Stimulated activated CD8-positive, alpha-beta memory T cell treated with anti-CD3 and anti-CD28 coated beads, Interleukin-12 subunit alpha, Interleukin-12 subunit beta, amount 100 ng/mL, for 4 hours (primary cell): ENCODE measurements at places on chromosomes 12 and 14.

DNA sequence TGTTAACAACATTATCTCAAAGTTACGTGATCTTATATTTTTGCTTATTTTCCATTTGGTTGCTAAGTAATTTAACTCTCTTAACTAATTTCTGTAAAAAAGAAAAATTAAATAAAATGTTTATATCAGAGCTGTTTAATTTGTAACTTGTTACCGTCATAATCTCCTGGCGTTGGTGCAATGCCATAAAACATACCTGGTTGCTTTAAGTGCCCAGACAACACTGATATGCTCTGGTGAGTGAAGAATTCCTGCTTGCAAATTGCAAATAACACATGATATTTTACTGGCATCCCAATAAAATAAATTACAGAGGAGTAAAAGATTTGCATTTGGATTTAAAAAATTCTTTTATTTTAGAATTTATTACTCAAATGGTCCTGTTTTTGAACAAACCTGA lies 640.1 kb upstream of the MIS18BP1 start:
- DNase-seq = no peak

GRCh38 chr12:105907982-105908381 lies 230.8 kb downstream of the NUAK1 start:
- no peak for DNase-seq

- DNase-seq = no peak
Observed at GRCh38 chr14:70256601-70257000, 67.8 kb upstream of the SLC8A3 start.

DNA sequence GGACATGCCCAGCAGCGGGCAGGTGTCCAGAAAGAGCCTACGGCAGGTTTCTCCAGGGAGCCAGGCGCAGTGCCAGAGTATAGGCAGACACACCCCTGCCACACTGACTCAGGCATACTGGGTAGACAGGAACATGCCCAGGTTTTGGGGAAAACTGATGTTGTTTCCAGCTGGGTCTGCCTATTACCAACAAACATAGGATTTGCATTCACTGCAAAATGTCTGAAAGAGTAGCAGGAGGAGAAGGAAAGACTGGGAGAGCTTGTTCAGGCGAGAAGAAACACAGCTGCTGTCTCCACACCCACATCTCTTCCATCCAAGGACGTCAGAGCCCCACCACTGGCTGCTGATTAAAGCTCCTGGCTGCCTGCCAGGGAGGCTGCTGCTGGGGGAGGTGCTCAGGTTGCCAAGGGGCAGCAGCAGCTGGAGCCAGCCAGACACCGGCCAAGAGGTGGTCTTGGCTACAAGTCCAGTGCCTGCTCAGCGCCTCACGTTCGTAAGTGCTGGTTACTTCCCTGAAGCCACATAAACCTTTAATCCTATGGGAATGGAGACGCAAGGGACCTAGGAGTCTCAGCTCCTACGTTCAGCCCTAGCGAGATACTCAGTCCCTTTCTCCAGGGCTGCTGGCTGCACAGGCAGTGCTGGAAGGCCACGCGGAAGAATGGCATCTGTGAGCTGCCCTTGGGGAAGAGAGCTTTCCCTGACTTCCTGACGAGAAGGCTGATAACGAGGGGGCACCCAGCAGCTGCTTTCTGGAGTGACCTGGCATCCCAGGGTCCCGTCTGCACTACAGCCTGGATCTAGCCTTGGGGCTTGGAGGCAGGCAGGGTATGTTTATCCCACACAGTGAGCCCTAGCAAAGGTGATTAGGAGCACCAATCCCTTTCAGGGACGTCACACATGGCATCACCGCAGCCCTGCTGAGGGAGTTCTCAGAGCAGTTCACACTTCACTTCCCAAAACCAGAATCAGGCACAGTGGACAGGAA lies 58.1 kb downstream of the PLEKHG3 start:
- no peak for DNase-seq

GRCh38 chr14:53278602-53279506 lies 125.7 kb upstream of the DDHD1 start:
- DNase-seq = no peak

DNA sequence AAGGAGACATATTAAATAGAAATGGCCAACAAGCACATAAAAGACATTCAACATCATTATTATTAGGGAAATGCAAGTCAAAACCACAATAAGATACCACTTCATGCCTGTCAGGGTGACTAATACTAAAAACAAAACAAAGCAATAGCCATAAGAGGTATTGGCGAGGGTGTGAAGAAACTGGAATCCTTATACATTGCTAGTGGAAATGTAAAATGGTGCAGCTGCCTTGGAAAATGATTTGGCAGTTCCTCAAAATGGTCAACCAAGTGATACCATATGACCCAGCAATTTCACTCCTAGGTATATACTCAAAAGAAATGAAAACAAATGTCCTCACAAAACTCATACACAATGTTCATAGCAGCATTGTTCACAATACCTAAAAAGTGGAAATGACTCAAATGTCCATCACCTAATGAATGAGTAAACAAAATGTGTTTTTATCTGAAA lies 27.0 kb downstream of the GPR135 start:
- no peak for DNase-seq

- no peak for DNase-seq
Observed at GRCh38 chr12:67457778-67458665, 188.9 kb downstream of the CAND1 start.

DNA sequence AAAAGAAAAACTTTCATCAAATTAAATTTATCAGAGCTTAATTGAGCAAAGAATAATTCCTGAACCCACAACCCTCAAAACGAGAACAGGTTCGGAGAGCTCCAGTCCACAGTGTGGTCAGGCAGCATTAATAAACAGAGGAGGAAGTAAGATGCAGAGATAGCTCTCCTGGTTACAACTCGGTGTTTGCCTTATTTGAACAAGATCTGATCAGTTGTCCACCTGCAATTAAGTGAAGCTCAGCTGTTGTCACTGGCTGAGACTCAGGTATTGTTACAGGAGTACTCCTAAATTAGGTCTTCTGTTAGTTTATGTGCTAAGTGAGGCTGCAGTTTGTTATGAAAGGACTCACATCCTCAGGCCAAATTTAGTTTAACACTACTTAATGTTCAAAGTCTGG lies 451.4 kb upstream of the PDE3A start:
- no peak for DNase-seq

DNA sequence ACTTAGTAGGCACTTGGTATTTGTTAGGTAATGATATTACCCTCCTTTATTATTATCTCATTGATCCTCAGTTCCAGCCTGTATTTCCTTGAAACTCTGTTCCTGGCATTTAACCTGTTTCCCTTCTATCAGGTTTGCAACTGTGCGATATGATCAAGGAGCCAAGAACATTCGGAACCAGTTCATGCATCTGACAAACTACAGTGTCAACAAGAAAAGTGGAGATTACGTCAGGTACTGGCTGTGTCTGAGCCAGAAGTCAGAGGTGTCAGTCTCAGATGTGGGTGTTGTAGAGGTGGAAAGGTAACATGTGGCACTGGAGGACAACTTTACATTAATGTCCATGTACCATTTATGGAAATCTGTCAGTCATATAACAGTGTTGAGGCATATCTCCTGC lies 56.7 kb downstream of the TTLL5 start:
- no peak for DNase-seq

- no peak for DNase-seq
Observed at GRCh38 chr12:123265851-123266678, 5.6 kb downstream of the CDK2AP1 start.

DNA sequence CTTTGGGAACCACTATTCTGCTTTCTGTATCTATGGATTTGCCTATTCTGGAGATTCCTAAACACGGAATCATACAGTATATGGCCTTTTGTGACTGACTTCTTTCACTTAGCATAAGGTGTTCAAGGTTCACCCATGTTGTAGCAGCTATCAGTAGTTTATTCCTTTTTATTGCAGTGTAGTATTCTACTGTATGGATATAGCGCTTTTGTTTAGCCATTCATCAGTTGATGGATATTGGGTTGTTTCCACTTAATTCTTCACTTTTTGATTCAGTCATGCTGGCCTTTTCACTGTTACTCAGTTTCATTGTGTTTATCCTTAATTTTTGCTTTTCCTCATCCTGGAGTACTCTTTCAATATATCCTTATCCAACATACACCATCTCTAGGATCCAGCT lies 5.1 kb downstream of the PPP4R4 start:
- no peak for DNase-seq

- DNase-seq = no peak
Observed at GRCh38 chr12:125249932-125250331, 184.7 kb downstream of the AACS start.

- no peak for DNase-seq
Observed at GRCh38 chr14:30223385-30223785, 295.7 kb upstream of the PRKD1 start.

- DNase-seq = no peak
Observed at GRCh38 chr12:117827660-117828059, 141.1 kb downstream of the KSR2 start.

- no peak for DNase-seq
Observed at GRCh38 chr12:54411391-54412241, 7.5 kb downstream of the ITGA5 start.

- DNase-seq = peak; percentile 50
Observed at GRCh38 chr12:10673659-10674384, at the start of gene STYK1. TSS of gene STYK1 (minus strand) at chr12:10674052. CDS start at chr12:10634618, 39,434 bp downstream.

- no peak for DNase-seq
Observed at GRCh38 chr12:89140602-89141238, 211.6 kb downstream of the DUSP6 start.

GRCh38 chr12:26711569-26711968 lies 121.4 kb downstream of the ITPR2 start:
- no peak for DNase-seq

- no peak for DNase-seq
Observed at GRCh38 chr14:32244404-32244803, 41.3 kb upstream of the RNU6-8 start.

- DNase-seq = no peak
Observed at GRCh38 chr14:81275305-81276072, 54.7 kb upstream of the GTF2A1 start.
